ENCODE measurements at places on chromosomes 6 and 20. TPM values are rescaled to one million over a fixed set of nuclear protein-coding genes. Genes with fewer than 3 reads are reported as not detected.

The TBPL1 gene
- 7.9 TPM for total RNA-seq

The PPDPF gene
- total RNA-seq, result 86.3 TPM

The OPRL1 gene
- total RNA-seq, result 0.88 TPM

The HAO1 gene
- not detected for total RNA-seq

The LST1 gene
- total RNA-seq, result not detected

The CALHM4 gene
- not detected for total RNA-seq

The TMEM244 gene
- total RNA-seq, result 1.3 TPM

The PCSK2 gene
- total RNA-seq, result not detected

The MAP7 gene
- total RNA-seq, result 1.1 TPM

The MAS1 gene
- not detected for total RNA-seq

The BTNL2 gene
- not detected for total RNA-seq

The GINS1 gene
- total RNA-seq, result 1.5 TPM

The SLC17A9 gene
- 40.4 TPM for total RNA-seq

The ARMC12 gene
- not detected for total RNA-seq

The TGM2 gene
- 1,516 TPM for total RNA-seq

The OR2H2 gene
- not detected for total RNA-seq

The RSPH9 gene
- total RNA-seq, result 0.66 TPM

The DNAJC5 gene
- total RNA-seq, result 77.0 TPM

The HLA-DQB2 gene
- not detected for total RNA-seq

The RGS19 gene
- 39.1 TPM for total RNA-seq

The RGL2 gene
- total RNA-seq, result 30.4 TPM

All from placental pericyte (primary cell).